Right forelimb (tissue), 1 donor: ENCODE measurements at places on chromosomes 1 and 21.

- no peak for DNase-seq
Measured at GRCh38 chr1:219081943-219082925, 91.4 kb upstream of the LYPLAL1 start.

GRCh38 chr1:63557365-63557987 lies 34.2 kb downstream of the EFCAB7 start:
- no peak for DNase-seq

GRCh38 chr1:8031176-8031785 lies 5.2 kb upstream of the ERRFI1 start:
- no peak for DNase-seq

GRCh38 chr21:36126621-36127110 lies 8.2 kb upstream of the CBR3 start:
- no peak for DNase-seq

- no peak for DNase-seq
Measured at GRCh38 chr1:213658457-213658856, 329.3 kb upstream of the PROX1 start.

- DNase-seq: no peak
Measured at GRCh38 chr1:201636510-201636971, 97.6 kb downstream of the NAV1 start.

DNA sequence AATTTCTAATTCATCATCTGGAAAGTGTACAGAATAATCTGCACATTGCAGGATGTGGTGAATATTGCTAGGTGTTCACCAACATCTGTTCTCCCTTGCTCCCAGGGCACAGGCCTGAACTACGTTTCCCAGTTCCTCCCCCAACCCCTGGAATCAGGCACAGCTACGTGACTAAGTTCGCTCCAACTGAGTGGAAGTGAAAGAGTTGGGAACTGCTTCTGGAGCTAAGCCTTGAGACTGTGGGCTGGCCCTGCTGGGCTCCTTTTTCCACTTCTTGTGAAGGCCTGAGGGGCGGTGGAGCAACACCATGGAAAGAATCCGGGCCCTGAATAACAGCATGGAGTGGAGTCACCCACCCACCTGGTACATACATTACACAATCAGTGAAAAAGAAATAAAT lies 534.6 kb downstream of the SMYD3 start:
- DNase-seq: no peak

DNA sequence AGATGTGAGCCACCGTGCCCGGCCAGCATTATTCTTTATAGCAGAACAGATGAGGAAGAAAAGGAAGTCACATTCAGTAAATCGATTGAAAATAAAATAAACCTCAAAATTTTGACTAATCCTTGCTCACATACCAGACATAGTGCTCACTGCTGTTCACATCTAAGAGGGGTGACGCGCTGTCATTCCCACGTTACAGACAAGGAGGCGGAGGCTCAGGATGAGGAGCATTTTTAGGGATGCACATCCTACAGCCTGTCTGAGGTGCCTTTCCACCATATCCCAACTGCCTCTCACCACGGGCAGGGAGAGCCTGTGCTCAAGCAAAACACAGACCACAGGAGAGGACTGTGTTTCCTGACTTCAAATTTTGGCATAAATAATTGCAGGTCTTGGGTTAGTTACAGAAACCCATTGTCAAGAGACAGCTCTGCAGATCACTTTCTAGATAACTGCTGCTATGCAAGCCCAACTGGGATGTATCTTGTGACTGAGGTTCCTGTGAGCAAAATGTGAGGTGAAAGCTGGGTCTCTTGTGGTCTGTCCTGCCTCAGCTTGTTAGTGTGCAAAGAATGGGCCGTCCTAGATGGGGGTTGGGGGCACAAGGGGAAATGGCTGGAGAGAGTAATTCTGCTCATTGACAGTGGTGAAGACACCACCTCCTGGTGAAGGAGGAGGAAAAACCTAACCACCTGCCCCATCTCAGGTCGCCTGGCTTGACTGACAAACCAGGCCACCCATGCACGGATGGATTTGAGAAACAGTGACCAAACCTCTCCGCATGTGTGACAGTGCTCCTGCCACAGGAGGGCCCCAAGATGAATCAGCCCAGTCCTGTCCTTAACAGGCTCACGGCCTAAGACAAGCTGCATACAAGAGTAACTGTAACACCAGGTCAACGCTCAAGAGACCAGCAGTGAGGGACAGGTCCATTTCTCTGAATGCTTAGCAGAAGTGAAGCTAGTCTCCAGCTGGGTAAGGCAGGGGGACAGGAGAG lies 8.2 kb downstream of the TNN start:
- no peak for DNase-seq

- DNase-seq: no peak
Measured at GRCh38 chr1:24849672-24850295, 80.3 kb downstream of the RUNX3 start.

GRCh38 chr1:104190821-104191220 lies 441.1 kb downstream of the AMY1C start:
- no peak for DNase-seq

DNA sequence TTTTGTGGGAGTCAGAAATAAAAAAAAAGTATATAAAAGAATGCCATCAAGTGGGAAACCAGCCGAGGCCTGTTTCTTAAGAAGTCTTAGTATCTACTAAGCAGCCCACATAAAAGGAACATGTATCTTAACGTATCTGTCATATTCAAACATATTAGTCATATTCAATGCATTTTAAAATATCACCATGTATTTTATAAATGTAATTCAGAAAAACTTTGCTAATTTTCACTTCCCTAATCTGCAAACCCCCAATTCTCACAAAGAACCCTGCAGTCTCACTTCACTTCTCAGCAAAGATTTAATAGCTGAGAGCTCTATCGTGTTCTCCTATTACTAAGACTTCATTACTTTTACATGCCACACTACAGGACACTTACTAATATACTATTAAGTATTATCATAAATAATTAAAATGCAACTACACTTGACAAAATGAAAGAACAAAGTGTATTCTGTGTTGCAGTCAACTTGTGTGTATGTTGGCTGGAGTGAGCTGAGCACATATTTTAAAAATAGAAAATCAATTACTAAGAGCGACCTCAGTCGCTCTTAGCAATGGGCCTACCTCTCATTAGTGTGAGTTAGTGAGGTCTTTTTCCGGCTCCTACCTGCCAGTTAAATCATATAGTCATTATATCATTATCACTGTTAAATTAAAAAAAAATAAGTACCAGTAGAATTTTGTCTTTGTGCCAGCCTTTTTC lies 484.3 kb downstream of the LMO4 start:
- no peak for DNase-seq

DNA sequence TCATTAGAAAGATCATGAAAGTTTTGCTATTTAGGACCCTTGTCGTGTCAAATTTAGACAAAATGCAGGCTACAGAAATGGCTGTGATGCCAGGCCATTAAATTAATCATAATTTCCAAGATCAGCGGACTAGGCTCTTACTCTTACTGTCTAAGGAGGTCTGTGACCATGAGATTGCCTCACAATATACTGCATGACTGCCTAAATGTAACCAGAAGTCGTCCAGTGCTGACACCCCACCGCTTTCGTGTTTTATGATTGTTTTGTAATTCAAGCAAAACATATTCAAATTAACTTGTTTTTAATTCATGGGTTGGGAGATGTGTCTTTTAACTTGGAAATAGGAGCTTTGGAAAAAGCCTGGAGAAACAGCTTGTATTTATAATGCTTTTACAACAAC lies 947.5 kb downstream of the BRINP3 start:
- no peak for DNase-seq

GRCh38 chr1:203080456-203080855 lies 5.4 kb downstream of the MYOG start:
- DNase-seq: no peak

- no peak for DNase-seq
Measured at GRCh38 chr1:58783090-58783992, 506 bp downstream of the JUN start.

- no peak for DNase-seq
Measured at GRCh38 chr21:22342889-22343288, 1344.7 kb downstream of the NCAM2 start.

GRCh38 chr1:84603941-84604830 lies 29.9 kb upstream of the CTBS start:
- DNase-seq: no peak

DNA sequence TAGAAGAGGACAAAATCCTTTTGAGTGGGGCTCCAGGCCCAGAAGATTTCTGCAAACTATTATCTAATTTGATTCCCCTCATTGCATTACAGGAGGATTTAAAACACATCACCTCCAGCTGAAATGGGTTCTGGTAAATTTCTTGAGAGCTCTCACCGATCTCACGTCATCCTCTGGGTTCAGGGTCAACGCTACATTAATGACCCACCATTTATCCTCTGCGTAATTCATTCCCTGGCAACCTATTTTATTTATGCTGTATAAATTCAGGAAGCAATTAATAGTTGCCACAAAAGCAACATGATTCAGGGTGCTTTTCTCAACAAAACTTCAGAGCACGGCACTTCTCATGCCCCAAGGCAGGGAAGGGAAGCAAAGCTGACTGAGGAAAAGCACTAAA lies 38.9 kb downstream of the LMX1A start:
- DNase-seq: no peak

GRCh38 chr1:61370177-61370912 lies 288.0 kb downstream of the NFIA start:
- DNase-seq: no peak

- DNase-seq: no peak
Measured at GRCh38 chr1:167668108-167668507, 38.1 kb downstream of the RCSD1 start.

GRCh38 chr1:160204526-160205241 lies 500 bp upstream of the PEA15 start:
- DNase-seq: no peak

- DNase-seq: no peak
Measured at GRCh38 chr1:15674386-15675159, 9.5 kb upstream of the PLEKHM2 start.

- no peak for DNase-seq
Measured at GRCh38 chr1:246142320-246142893, 364.7 kb downstream of the SMYD3 start.

GRCh38 chr1:206800411-206800810 lies 28.1 kb upstream of the IL10 start:
- no peak for DNase-seq
